ENCODE measurements at places on chromosomes 3 and 15. TPM values are rescaled to one million over a fixed set of nuclear protein-coding genes. Genes with fewer than 3 reads are reported as not detected.

DNA sequence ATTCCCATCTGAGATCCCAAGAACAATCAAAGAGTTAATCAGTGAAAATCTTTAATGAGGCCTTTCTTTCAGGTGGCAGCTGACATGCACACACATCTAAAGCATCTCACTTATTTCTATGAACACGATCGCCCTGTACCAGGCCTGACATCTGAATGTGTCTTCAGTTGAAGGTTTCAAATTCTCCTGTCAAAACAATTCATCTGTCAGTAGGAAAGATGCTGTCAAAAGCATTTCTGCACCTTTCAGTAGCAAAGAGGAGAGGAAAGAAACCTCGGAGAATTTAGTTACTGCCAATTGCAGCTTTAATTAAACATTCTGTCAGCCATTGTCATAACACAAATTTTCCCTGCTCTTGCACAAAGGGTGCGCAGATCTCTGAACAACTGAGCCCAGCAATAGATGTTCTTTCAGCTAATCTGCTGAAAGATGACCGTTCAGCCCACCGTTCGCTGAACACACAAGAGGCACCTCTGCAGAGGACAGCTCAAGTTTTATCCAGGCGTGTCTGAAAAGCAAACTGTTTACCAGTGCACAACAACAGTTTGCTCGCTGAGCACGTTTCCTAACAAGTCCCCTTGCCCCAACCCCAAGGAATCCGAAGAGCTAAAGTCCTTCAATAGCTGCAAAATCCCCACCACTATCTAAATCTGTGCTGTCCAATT lies 34.1 kb downstream of the LRIG1 start:
- H3K4me3 ChIP-seq, result no peak overlapping the region
- DNase-seq, result no peak
- H3K27ac ChIP-seq, result no peak overlapping the region
- H3K36me3 ChIP-seq, result no peaks in the 10 kb centered on the region
- no peaks in the 10 kb centered on the region for H3K27me3 ChIP-seq
- peaks cover 29% of the 10 kb centered on the region for H3K4me1 ChIP-seq

GRCh38 chr3:66140743-66141372 lies 79.9 kb upstream of the SLC25A26 start:
- H3K27ac ChIP-seq, result no peak overlapping the region
- H3K4me3 ChIP-seq, result no peak overlapping the region
- H3K36me3 ChIP-seq, result no peaks in the 10 kb centered on the region
- H3K27me3 ChIP-seq, result no peaks in the 10 kb centered on the region
- no peak for DNase-seq
- H3K4me1 ChIP-seq, result no peaks in the 10 kb centered on the region

- H3K27me3 ChIP-seq, result no peaks in the 10 kb centered on the region
- H3K4me3 ChIP-seq, result no peak overlapping the region
- no peak overlapping the region for H3K27ac ChIP-seq
- no peaks in the 10 kb centered on the region for H3K4me1 ChIP-seq
Measured at GRCh38 chr15:30962659-30963058, 28.8 kb downstream of the MTMR10 start.

- no peak for DNase-seq
- no peak overlapping the region for H3K4me3 ChIP-seq
- H3K27me3 ChIP-seq, result no peaks in the 10 kb centered on the region
- no peaks in the 10 kb centered on the region for H3K4me1 ChIP-seq
- H3K27ac ChIP-seq, result no peak overlapping the region
- H3K36me3 ChIP-seq, result no peaks in the 10 kb centered on the region
Measured at GRCh38 chr3:112409041-112409440, 76.1 kb downstream of the CD200 start.

GRCh38 chr3:20097015-20097414 lies 56.8 kb downstream of the KAT2B start:
- no peaks in the 10 kb centered on the region for H3K27me3 ChIP-seq
- H3K27ac ChIP-seq, result no peak overlapping the region
- DNase-seq, result no peak
- H3K36me3 ChIP-seq, result peaks cover 7% of the 10 kb centered on the region
- no peak overlapping the region for H3K4me3 ChIP-seq

- no peak overlapping the region for H3K27ac ChIP-seq
- H3K4me1 ChIP-seq, result peaks cover 31% of the 10 kb centered on the region
- no peaks in the 10 kb centered on the region for H3K27me3 ChIP-seq
- no peak overlapping the region for H3K4me3 ChIP-seq
Measured at GRCh38 chr3:49273825-49274532, 3.1 kb downstream of the C3orf62 start.

GRCh38 chr3:127478922-127479321 lies 111.6 kb downstream of the TPRA1 start:
- H3K27me3 ChIP-seq, result no peaks in the 10 kb centered on the region
- H3K4me1 ChIP-seq, result peaks cover 8% of the 10 kb centered on the region

DNA sequence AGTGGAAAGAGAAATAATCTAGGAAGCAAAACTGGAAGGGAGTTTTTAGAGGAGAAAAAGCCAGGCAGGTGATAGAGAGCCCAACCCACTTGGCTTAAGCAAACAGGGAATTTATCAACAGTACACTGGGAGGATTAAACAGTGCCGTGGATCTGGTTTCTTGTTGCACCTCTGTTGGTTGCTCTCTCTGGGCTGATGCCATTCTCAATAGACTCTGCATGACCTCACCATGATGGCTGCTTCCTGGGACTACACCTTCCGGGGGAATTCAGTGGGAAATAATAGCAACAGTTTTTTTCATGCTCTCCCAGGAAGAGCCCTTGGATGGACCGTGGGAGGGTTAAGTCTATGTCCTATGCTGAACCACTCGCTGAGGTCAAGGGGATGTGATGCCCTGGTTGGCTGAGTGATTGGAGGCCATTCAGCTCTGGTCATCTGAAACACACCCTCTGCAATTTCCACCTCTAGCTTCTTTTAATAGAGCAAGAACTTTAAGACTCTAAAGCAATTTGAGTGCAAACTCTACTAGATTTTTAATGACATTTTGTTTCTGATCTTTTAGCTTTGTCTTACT lies 74.2 kb downstream of the EPHB1 start:
- no peak overlapping the region for H3K4me3 ChIP-seq
- H3K27ac ChIP-seq, result no peak overlapping the region
- DNase-seq, result no peak
- no peaks in the 10 kb centered on the region for H3K27me3 ChIP-seq

GRCh38 chr3:120469882-120470301 lies 19.1 kb upstream of the FSTL1 start:
- no peaks in the 10 kb centered on the region for H3K27me3 ChIP-seq
- H3K36me3 ChIP-seq, result no peaks in the 10 kb centered on the region
- no peak overlapping the region for H3K27ac ChIP-seq

DNA sequence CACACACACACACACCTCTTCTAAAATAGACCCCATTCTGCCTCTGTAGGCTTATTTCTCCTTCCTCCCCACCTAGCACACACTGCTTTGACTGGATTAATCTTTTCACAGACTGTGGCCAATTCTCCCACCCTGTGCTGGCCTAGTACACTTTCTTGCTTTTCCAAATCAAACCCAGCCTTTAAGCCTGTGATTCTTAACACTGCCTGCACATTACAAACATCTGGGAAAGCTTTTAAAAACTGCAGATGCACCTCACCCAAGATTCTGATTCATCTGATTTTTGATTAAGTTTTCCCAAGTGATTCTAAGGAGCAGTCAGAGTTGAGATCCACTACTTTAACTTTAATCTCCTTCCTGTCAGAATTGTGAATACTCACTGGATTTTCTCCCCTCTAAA lies 12.8 kb downstream of the CSNK1G1 start:
- DNase-seq, result no peak
- peaks cover 12% of the 10 kb centered on the region for H3K4me1 ChIP-seq
- H3K4me3 ChIP-seq, result no peak overlapping the region
- peaks cover 22% of the 10 kb centered on the region for H3K36me3 ChIP-seq
- no peaks in the 10 kb centered on the region for H3K27me3 ChIP-seq

- no peaks in the 10 kb centered on the region for H3K27me3 ChIP-seq
- peak overlapping the region; percentile 30 for H3K4me3 ChIP-seq
- no peaks in the 10 kb centered on the region for H3K36me3 ChIP-seq
- H3K27ac ChIP-seq, result no peak overlapping the region
- H3K4me1 ChIP-seq, result peaks cover 12% of the 10 kb centered on the region
Measured at GRCh38 chr3:129688271-129688895, 81.9 kb upstream of the PLXND1 start.

GRCh38 chr15:66745530-66746230 lies 43.6 kb downstream of the SMAD6 start:
- H3K27me3 ChIP-seq, result no peaks in the 10 kb centered on the region
- H3K4me3 ChIP-seq, result no peak overlapping the region
- H3K4me1 ChIP-seq, result peaks cover 89% of the 10 kb centered on the region
- H3K36me3 ChIP-seq, result no peaks in the 10 kb centered on the region
- DNase-seq, result no peak

GRCh38 chr15:63560741-63561448 lies 36.3 kb upstream of the FBXL22 start:
- peaks cover 96% of the 10 kb centered on the region for H3K36me3 ChIP-seq
- H3K27ac ChIP-seq, result no peak overlapping the region
- H3K4me3 ChIP-seq, result no peak overlapping the region
- H3K27me3 ChIP-seq, result no peaks in the 10 kb centered on the region
- no peak for DNase-seq

GRCh38 chr15:25884370-25884769 lies 21.2 kb upstream of the ATP10A start:
- DNase-seq, result no peak
- no peak overlapping the region for H3K4me3 ChIP-seq
- no peak overlapping the region for H3K27ac ChIP-seq
- H3K4me1 ChIP-seq, result peaks cover 9% of the 10 kb centered on the region

CADPS gene
- 2.7 TPM for total RNA-seq

COL7A1 gene
- total RNA-seq, result 2.6 TPM

SLC6A20 gene
- 4.2 TPM for total RNA-seq
